Fibroblast of the conjunctiva (primary cell): ENCODE measurements at places on chromosomes 16 and 17.

GRCh38 chr16:58842746-58843145 is 108.6 kb upstream of the GOT2 start:
- no peak for DNase-seq

GRCh38 chr16:3241761-3242160 is 6.8 kb upstream of the ZNF200 start:
- no peak for DNase-seq

DNA sequence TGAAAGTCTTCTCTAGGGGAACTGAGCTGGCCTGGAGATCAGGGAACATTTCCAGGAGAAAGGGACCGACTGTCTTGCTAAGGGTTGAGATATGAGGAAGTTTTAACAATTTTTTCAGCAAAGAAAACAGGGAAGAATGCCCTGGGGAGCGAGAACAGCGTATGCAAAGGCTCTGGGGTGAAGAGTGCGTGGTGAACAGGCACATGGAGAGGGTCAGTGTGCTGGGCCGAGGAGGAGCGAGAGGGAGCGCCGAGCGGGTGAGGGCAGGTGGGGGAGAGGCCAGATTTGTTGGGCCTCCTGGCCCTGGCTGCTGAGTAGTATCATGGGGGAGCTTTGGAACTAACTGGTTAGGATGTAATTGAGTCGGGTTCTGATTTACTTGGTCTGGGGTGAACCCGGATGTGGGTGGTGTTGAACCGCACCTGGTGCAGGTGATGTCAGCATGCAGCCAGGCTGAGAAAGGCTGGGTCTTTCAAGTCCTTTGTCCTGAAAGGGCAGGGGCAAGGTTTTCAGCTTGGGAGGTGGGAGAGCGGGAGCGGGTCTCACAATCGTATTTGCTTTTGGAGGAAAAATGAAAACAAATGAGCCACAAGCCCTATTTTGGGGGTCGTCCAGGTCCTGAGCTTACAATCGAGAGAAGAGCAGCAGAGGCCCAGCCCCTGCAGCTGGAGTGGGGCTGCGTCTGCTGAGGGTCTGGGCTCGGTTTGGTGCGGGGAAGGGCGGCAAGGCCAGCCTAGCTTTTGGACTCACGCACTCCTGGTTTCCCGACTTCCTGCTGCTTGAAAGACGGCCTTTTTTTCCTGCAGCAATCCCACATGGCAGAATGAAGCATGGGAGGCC is 11.1 kb upstream of the WFDC1 start:
- no peak for DNase-seq

DNA sequence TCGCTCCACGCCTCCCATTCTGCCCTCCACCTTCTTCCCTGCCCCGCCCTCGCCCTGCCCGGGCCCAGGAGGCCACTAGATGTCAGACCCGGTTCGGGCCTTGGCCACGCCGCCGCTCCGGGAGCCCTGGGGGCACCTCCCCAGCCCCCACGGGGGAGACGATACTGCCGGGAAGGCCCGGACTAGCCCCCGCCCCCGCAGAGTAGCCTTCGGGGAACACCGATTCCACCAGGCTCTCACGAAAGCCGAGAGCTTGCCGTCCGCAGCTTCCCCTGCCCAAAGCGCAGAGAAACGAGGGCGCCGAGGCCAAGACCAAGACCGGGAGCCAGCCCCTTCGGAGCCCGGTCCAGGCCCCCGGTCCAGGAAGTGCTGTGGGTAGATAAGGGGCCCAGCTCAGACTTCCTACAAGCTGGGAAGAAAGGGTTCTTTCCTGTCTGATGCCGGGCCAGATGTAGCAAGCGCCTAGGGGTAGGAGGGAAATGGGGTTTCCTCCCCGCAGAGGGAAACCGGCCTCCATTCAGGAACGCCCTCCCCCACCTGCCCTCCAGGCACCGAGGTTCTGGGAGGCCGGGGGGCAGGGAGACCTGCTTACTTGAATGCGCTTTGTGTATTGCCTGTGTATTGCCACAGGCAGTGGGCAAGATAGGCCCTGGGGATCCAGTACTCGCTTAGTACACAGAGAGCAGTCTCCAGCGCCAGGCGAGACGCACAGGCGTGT is 806 bp upstream of the CYB561 start:
- DNase-seq: no peak

- DNase-seq: no peak
Observed at GRCh38 chr17:3582915-3583314, 25.3 kb upstream of the TRPV3 start.

DNA sequence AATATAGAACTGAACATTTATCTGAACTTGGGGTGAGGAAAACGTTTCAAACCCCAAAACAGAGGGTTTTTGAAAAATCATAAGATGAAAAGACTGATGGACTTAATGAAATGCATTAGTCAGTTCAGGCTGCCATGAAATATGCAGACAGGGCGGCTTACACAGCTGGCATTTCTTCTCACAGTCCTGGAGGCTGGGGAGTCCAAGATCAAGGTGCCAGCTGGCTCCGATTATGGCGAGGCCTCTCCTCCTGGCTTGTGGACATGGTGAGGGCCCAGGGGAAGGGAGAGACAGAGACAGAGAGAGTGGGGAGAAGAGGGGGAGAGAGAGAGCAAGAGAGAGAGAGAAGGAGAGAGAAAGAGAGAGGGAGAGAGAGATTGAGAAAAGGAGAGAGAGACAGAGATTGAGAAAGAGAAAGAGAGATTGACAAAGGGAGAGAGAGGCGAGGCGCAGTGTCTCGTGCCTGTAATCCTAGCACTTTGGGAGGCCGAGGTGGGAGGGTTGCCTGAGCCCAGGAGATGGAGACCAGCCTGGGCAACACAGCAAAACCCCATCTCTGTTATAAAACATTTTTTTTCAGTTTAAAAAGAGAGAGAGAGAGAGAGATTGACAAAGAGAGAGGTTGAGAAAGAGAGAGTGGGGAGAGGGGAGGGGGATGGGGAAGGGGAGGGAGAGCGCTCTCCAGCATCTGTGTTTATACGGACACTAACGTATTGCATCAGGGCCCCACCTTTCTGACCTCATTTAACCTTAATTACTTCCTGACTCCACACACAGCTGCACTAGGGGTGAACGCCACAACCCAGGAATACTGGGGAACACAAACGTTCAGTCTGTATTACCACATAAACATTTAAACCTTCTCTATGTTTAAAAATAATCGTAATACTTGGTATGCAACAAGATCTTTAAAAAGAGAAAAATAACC is 24.6 kb upstream of the RPH3AL start:
- peak; percentile 27 for DNase-seq

DNA sequence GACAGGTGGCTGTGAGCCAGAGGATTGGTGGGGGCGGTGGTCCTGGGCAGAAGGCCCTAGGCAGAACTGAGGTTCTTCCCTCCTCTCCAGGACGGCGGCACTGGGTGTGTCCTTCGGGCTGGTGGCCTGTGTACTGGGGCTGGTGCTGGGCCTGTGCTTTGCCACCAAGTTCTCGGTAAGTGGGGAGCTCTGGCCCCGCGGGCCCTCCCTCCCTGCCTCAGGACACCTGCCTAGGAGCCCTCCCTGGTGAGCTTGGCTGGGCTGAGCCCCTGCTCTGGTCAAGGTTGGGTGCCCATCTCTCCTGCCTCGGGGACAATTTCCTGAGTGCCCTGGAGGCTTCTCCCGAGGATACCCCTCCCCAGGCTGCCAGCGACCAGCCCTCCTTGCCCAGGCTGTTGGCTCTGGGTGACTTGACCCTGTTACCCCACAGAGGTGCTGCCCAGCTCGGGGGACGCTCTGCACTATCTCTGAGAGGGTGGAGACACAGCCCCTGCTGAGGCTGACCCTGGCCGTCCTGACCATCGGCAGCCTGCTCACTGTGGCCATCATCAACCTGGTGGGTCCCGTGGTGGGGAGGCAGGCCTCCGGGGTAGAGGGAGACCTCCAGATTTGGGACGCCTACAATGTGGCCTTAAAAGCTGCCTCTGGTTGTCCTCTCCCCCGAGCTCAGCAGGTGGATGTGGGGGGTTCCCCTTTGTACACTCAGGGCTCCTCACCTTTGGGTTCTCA is 42.0 kb downstream of the ADCY7 start:
- no peak for DNase-seq

- no peak for DNase-seq
Observed at GRCh38 chr17:73498176-73498575, 146.1 kb downstream of the SDK2 start.

DNA sequence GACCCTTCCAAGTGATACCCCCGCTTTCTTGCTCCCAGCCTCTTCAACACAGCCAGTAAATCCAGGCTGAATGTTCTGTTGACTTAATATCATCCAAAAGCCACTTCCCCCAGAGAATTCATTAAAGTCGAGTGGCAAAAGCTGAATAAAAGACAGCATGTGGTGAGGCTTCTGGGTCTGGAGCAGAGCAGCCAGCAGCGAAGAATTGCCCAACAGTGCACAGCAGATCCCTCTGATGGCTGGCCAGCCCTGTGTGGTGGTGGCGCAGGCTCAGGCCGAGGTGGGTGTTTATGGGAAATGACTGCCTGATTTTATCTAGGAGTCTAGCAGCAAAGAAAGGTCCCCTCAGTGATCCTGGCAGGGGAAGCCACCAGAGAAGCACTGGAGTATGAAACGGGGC is 30.3 kb upstream of the RCVRN start:
- DNase-seq: no peak

DNA sequence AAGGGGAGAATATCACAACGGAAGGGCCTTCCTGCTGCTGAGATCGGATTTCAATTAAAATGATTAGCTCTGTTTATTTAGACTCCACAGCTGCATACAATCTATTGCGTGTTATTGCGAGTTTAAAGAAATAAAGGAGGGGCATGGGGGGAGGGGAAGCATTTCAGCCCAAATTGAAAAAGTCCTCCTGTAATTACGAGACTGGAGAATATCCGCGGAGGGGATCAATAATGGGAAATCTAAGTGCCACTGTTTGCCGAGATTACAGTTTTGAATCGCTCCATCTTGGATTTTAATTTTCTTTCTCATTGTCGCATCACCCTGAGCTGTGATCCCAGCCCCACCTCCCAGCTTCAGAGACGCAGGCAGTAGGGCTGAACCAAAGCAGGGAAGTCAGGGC is 15.7 kb upstream of the RPL38 start:
- DNase-seq: no peak

DNA sequence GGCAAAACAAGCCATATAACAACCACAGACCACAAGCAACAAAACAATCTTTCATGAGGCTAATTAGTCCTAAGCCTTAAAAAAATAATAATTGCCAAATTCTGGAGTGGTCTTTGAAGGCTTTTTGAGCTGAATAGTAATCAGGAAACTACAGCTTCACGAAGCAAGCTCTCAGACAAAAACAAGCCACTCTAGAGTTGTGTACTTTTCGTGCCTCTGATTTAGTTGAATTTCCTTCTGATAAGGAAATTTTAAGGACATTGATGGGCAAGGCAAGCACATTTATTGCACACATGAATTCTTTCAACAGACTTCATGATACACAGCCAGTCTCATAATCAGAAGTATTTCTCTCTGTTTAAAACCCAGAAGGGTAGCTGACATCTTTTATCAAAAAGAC is 130.8 kb upstream of the IRX3 start:
- DNase-seq: no peak

DNA sequence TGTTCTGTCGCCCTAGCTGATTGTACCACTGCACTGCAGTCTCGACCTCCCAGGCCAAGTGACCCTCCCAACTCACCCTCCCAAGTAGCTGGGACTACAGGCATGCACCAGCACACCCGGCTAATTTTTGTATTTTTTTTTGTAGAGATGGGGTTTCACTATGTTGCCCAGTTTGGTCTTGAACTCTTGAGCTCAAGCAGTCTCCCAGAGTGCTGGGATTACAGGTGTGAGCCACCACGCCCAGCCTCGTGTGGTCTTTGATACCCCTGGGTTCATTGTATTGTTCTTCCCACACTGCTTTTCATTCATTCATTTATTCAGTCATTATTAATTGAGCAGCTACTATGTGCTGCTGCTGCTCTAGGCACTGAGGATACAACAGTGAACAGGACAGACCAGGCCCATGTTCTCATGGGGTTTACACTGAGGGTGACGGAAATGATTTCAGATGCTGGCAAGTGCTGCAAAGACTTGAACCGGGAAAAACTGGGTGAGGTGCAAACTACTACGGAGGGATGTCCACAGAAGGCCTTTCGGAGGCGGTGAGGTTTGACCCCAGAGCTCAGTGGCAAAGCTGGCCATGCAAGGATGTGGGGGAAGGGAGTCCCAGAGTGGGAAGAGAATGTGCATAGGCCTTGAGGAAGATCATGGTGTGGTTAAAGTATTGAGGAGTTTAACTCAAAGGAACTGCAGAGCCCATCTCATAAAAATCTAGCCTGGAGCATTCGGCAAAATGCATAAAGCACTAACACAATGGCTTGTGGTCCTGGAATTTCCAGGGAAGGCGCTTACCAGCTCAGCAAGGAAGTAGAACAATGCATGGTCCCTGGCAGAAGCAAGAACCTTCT is 10.9 kb downstream of the ABCC1 start:
- DNase-seq: no peak

DNA sequence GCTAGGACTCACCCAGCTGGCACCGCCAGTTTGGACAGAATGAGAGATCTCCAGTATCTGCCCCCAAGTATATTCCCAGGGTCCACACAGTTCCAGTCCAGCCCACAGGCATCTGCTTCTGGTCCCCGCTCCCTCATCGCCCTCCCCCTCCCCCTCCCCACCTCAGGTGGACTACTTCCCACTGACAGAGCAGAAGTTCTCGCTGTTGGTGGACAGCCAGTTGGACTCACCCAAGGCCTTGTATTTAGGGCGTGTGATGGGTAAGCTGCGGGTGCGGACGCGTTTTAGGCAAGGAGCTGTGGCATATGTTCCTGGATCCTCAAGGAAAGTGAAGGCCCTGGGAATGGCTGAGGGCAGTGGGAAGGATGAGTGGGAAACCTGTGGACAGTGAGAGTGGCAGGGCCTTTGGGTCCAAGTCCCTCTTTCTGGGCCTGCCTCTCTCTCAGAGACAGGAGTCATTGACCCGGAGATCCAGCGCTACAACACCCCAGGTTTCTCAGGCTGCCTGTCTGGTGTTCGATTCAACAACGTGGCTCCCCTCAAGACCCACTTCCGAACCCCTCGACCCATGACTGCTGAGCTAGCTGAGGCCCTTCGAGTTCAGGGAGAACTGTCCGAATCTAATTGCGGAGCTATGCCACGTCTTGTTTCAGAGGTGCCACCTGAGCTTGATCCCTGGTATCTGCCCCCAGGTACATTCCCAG is 14.9 kb downstream of the CNTNAP1 start:
- no peak for DNase-seq

DNA sequence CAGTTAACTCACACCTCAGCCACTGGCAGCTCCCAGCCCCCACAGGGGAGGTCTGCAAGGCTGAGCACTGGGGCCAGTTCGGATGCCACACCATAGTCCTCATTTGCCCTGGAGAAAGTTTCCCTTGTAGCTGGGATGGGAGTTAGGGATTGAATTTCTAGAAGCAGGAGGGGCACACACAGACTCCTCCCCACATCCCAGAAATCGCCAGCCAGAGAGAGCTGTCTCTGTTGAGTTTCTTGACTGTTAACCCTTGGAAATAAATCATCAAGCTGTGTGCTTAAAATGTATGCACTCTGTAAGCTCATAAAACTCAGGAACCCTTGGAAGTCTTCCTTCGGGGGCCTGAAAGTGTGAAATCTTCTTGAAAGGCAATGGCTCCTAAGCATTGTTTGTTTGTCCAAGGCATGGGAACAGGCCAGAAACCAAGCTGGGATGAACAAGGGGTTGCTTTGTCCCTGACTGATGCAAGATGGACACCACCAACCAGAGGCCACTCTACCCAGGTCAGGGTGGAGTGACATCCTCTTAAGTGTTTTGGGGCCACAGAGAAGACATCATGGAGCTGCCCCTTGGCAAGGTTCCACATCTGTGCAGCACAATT is 394 bp upstream of the PRM3 start:
- no peak for DNase-seq

GRCh38 chr16:54320697-54321340 is 34.2 kb upstream of the IRX3 start:
- no peak for DNase-seq
